ENCODE measurements at places on chromosomes 1 and 21.

- peak; percentile 40 for DNase-seq
Observed at GRCh38 chr1:36369061-36369861, 16.5 kb downstream of the STK40 start.

- no peak for DNase-seq
Observed at GRCh38 chr1:115445090-115445489, 107.0 kb upstream of the NGF start.

DNA sequence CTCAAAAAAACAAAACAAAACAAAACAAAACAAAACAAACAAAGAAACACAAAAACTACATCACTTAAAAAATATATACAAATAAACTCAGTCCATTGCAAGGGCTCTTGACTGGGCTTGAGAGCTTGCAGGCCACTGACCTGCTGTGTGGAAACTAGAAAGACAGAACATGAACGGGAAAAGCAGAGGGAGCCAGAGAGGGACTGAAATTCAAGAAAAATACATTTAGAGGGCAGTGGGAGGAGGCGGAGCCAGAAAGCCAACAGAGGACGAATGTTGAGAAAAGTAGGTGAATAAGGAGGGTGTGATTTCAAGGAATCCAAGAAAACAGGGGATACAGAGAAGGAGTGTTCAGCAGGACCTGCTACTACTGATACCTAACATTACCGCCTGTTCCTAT lies 41.4 kb upstream of the PLA2G2C start:
- DNase-seq: no peak

GRCh38 chr1:200310824-200311223 lies 99.0 kb downstream of the ZNF281 start:
- DNase-seq: no peak

- no peak for DNase-seq
Observed at GRCh38 chr1:26225033-26225831, 8.8 kb upstream of the CEP85 start.

- no peak for DNase-seq
Observed at GRCh38 chr1:193285641-193286040, 99.2 kb upstream of the B3GALT2 start.

DNA sequence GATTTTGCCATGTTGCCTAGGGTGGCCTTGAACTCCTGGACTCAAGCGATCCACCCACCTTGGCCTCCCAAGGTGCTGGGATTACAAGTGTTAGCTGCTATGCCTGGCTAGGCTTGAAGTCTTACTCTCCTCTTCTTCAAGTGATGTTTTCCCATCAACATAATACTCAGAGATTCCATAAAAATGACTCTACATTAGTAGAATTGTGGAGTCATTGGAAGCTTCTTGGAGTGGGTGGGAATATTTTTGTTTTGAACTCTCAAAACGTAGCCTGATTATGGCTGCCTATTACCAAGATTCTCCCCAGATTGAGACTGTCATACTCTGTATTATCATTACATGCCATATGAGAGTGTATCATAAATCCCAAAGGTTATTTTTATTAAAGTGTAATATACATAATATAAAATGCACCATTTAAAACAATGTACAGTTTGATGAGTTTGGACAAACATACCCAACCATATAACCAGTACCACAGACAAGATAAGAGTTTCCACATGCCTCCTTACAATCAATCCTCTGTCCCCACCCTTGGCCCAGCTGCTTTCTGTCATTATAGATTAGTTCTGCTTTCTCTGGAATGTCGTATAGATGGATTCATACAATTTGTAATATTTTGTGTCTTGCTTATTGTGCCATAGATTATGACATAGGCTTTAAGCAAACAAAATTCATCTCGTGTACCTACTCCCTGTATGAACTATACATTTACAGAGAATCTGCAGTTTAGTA lies 8.0 kb upstream of the DNM3 start:
- no peak for DNase-seq

DNA sequence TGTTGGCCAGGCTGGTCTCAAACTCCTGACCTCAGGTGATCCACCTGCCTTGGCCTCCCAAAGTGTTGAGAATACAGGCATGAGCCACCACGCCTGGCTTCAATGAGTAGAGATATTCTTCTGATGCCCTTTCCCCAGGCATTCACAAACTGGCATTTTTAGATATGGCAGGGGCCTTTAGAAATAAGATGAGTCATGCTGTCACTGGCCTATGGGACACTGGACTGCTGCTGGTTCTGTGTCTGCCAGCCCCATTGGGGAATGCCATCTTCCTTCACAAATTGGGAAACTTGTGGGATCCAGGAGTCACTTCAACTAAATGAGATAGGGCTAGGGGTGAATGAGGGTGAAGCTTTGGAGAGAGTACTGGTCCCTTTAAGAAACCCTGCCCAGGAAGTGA lies 16.0 kb downstream of the KLHDC8A start:
- no peak for DNase-seq

DNA sequence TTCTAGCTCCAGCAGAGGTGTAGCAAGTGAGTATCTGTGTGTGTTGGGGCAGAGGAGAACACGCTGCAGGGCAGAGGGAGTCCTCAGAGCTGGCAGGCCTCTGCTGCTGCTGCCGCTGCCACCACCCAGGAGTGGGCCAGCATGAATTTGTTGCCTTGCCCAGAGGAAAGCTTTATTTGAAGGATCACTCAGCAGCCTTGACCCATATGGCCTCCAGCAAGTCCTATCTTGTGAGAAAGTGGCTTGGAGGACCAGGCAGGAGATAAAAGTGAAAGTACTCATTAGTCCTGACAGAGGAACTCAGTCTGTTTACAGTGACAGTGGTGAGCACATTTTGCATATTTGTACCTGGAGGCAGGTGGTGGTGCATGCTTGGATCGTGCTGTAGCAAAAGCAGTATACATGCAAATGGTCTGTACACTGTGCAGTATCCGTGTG lies 3.1 kb downstream of the TRAF5 start:
- no peak for DNase-seq

GRCh38 chr21:41601573-41602368 lies 93.8 kb upstream of the TMPRSS2 start:
- DNase-seq: no peak

DNA sequence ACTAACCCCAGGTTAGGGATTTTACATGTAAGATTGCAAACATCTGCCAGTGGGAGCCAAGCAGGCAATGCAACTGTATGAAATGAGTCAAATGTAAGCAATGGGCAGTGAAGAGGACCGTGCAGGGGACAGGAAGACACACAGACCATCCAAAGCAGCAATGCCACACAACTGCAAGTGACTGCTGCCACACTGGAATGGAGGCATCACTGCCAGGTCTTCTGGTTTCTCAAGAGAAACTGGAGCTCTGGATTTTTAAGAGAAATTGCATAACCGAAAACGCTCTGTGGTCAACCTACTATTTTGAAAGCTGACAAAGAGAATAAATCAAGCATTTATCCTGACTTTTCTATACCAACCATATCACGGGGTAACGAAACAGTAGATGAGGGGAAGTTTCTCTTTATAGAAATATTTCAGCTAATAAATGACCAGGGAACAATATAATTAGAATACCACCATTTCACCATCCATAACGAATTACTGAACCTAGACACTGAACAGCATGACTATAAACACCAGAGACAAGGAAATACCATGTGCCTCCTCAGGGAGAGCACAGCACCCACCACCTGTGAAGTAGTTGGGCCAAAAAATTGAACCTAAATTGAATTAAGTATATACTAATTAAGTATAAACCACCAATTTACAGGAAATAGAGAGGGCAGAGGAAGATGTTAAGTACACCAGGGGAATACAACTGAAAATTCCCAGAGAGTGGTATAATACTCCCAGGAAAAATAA lies 4.4 kb downstream of the AK2 start:
- DNase-seq: no peak

DNA sequence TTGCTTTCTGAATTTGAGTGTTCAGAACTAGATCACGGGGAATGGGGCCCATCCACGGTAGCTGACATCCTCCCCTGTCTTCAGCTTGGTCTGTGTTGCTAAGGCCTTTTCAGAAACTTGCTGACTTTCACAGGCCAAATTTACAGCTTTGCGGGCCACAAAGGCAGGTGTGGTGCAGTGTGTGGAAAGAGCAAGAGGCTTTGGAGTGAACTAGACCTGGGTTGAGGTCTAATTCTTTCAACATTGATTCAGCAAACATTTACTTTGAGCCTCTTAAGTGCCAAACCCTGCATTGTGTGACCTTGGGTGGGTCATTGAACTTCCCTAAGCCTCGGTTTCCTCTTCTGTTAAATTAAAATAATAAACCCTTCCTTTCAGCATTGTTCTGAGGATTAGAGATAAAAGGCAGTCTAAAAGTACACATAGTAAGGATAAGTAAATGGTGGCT lies 24.3 kb downstream of the STPG1 start:
- no peak for DNase-seq

DNA sequence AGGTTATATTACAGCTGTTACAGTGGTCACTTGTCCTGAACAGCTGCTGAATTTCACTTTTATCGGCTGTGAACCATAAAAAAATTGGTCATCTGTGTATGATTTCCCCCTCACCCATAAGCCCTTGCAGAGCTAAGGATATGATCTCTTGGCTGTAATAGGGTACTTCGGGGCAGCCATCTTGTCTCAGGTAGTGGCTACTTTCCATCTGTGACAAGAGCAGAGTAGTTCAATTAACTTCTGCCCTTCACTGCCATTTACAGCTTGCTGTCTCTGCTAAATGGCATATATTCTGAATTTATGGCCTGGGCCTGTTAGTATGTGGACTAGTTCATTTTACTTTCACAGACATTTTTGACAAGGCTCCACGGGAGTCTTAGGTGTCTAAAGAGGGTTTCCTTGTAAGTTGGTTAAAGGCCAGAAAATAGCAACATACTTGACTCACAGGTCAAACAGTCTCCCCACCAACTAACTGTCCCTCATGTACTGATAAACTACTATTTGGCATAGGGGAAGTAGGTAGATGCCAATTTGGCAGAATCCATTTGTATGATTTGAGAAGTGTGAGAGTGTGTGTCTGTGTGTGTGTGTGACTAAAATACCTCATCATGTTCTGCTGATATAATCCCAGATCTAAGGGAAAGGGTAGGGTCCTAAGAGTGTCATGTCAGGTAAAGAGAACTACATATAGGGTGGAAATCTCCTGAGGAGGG lies 151.6 kb downstream of the KCTD3 start:
- DNase-seq: no peak

DNA sequence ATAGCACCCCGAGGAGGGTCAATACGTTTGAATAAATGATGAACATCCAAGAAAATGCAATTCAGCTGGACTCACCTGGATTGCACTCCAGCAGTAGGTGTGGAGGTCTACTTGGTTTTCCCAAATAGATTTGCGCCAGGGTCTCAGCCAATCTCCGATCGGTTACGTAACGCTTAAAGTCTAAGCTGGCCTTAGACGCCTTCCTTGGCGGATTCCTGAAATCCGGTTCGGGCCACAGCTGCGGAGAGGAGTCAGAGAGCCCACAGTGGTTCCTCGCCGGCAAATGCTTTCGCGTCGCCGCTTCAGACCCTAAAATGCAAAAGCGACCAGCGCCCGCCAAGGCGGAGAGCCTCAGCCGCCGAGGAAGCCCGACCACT lies 322 bp downstream of the TFB2M start:
- DNase-seq: no peak

GRCh38 chr1:1906185-1907097 lies 8.6 kb upstream of the CALML6 start:
- peak; percentile 86 for DNase-seq

DNA sequence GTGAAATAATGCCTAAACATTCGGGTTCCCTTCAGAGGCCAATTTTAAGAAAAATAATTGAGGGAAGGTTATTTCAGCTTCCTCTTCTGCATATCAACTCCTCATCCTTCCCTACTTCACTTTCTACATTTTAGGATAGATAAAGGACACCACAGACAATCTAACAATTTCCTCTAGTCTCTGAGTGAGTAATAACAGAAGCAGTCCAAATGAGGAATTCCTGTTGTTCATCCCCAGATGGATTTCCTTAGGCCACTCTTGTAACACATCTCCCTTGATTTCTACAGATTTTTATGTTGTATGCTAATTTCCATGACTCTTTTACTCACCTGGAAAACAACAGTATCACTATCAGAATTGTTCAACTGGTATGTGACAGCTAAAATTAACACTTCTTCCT lies 87.7 kb upstream of the LYPLAL1 start:
- no peak for DNase-seq

DNA sequence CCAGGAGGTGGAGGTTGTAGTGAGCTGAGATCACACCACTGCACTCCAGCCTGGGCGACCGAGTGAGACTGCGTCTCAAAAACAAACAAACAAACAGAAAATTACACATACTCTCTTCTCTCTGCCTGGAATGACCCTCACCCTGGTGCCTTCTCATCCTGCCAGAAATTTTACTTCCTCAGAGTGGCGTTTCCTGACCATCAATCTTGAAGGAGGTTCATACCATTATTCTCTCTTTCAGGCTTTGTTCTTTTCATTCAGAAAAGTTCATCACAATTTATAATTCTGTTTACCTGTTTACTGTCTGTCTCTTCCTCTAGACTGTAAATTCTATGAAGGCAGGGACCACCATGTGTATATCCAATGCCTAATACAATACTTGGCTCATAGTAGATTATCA lies 79.3 kb downstream of the RPS6KA1 start:
- no peak for DNase-seq

Measured in SW 1271 (cell line).